Stimulated activated CD8-positive, alpha-beta memory T cell treated with anti-CD3 and anti-CD28 coated beads, Interleukin-4, amount 100 ng/mL, for 1 hour (primary cell): ENCODE measurements at places on chromosomes 7 and 10.

DNA sequence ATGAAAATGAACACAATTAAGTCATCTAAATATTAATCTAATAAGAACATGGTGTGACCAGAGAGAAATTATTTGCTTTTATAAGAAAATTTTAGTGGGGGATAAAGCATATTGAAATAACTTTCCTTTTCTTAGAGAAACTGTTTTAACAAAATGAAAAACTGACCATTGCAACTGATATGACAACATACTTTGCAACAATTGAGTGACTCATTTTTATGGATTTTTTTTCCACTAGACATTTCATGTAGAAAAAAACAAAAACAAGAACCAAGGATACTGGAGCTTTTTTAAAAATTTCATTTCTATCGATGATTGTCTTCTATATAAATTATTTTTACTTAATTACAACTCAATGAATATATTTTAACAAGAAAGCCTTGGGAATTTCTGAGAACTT is 90.0 kb downstream of the C1GALT1 start:
- no peak for DNase-seq

GRCh38 chr10:92200564-92200963 is 90.3 kb downstream of the CPEB3 start:
- DNase-seq: no peak

DNA sequence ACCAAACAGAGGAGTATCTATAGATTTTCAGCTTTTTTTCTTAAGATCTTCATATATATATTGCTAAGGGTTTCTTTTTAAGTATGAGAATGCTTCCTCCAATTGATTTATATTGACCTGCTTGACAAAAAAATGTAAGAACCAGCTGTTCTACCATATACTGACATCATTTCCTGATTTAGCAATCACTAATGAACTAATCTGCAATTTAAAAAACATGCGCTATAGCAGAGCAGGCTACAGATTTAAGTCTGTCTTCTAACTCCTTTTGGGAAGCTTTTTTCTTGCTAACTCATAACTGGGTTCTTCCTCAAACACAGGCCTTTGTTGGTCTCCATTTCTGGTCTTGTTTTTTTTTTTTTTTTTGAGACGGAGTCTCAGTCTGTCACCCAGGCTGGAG is 33.2 kb downstream of the ABCC2 start:
- no peak for DNase-seq

- no peak for DNase-seq
Observed at GRCh38 chr10:77163670-77164348, 473.8 kb downstream of the KCNMA1 start.

DNA sequence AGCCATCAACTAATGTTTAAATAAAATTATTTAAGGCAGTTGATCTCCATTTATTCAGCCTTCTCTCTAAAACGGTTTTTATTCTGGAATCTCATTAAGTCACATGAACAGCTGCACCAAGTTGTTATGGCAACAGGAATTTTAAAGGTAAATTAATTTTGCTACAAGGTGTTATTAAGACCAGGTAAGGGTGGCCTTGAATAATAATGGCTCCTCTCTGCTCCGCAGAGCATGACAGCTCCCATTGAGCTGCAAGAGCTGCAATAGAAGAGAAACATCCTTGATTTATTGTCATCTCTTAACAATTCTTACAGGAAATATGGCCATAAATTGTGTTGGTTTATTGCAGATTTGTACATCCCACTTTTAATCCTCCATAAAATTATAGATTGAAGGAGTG is 165.8 kb downstream of the KLF6 start:
- DNase-seq: no peak

DNA sequence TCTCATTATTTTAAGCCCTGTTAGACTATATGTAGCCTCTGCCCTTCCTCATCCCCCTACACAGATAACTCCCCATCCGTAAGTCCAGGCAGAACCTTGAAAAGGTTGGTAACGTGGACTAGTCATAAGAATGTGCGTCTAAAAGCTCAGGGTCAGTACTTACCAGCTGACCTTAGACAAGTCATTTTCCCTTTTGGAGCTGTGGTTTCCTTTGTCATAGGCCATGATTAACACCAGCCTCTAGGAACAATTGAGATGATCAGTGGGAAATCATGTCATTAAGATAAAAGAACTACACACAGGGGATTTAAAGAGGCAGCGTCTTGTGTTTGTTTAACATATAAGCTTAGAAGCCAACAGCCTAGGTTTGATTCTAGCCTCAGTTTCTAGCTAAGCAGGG is 6.9 kb upstream of the UNC5B start:
- no peak for DNase-seq

- no peak for DNase-seq
Observed at GRCh38 chr10:12973149-12973718, 28.3 kb downstream of the CCDC3 start.

GRCh38 chr10:86283466-86284287 is 82.9 kb downstream of the GRID1 start:
- DNase-seq: no peak

GRCh38 chr10:22704942-22705341 is 9.4 kb downstream of the PIP4K2A start:
- DNase-seq: no peak

DNA sequence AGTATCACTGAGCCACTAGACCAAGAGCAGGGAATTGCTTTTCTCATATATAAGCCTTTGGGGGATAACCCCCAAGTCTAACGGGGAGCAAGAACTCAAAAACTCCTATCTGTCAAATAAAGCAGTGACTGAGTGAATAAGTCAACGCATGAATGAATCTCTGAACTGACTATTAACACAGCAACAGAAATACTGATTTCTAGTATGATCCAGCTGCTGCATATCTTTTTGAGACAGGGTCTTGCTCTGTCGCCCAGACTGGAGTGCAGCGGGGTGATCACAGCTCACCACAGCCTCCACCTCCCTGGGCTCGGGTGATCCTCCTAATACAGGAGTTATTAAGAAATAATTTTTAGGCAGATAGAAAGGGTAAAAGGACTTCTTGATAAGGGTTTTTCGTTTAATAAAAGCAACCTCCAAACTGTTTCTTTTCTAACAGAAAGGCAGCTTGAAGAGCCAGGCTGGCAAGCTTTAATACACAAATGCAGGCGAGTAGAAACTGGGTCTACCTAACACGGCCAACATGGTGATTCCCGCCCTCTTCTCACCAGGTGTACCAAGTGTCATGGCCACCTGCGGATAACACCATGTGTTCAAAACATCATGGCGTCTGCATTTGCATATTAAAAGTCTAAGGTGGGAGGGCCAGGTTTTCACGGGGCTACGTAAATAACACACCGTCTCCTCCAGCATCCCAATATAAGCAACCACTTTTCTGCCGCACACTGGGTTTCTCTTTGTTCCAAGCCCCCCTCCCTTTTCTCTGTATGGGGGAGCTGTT is 631.9 kb downstream of the PARD3 start:
- no peak for DNase-seq

GRCh38 chr10:74863551-74863950 is 37.2 kb downstream of the KAT6B start:
- DNase-seq: no peak

DNA sequence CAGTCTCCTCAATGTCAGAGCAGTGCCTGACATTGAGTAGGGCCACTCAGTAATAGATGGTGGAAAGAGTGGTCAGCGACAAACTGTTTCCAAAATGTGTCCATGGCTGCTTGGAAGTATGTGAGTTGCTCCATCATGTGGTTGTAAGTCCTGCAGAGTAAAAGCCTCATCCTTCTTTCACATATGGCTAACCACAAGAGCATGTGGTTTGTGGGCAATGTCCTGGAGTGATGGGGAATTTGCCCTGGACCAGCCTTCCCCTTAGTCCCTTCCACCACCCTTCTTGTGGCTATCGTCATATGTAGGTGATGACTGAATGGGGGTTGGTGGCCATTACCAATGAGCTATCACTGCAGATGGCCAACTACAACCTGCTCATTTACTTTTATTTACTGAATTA is 33.0 kb upstream of the PLXNA4 start:
- DNase-seq: no peak

DNA sequence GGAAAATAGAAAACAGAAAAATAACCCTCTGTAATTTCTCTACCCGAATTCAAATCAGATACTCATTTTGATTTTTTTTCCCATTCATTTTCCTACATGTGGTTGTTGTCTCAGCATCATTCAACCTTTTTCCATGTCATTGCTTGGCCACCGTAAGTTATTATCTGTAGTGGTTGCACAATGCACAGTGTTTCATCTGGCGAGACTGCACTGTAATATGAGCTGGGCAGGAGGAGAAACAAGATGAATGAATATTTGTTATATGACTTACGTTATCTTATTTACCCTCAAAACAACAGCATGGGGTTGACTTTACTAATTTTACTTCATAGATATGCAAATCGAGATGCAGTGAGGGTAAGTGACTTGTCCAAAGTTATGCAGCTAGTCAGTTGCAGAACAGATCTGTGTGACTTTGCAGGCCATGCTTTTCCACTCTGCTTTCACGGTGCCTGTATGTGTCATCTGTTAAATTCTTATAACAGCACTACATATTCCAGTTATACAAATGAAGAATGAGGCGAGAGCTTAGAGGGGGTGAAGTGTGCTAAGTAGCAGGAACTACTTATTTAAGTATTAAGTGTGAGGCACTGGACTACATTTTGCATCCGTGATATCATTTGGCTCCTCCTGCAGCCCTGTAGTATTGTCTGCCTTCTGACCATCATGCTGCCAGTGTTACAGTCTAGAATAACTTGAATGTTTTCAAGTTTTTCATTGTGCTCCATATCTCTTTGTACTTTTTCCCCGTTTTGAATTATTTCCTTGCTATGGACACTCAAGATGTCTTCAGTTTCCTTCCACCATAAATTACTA is 56.7 kb downstream of the ZMYND11 start:
- no peak for DNase-seq

GRCh38 chr7:140689199-140690152 is 7.0 kb upstream of the NDUFB2 start:
- DNase-seq: no peak

DNA sequence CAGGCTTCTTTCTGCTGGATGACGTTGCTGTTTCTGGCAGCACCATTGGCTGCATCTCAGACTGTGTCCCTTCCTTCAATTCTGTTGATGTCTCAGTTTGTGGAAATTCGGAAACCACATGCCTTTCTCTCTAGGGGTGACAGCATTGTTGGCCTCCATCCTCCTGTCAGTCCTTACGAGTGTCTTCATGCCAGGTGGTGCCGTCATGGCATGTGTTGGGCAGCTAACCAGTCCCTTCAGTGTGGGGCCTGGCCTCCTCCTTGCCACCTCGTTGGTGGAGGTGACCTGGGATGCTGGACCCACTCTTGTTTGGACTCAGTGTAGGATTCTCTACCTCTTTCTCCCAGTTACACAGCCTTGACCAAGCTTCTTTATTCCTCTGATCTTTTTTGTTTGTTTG is 111.6 kb upstream of the INSYN2A start:
- no peak for DNase-seq

DNA sequence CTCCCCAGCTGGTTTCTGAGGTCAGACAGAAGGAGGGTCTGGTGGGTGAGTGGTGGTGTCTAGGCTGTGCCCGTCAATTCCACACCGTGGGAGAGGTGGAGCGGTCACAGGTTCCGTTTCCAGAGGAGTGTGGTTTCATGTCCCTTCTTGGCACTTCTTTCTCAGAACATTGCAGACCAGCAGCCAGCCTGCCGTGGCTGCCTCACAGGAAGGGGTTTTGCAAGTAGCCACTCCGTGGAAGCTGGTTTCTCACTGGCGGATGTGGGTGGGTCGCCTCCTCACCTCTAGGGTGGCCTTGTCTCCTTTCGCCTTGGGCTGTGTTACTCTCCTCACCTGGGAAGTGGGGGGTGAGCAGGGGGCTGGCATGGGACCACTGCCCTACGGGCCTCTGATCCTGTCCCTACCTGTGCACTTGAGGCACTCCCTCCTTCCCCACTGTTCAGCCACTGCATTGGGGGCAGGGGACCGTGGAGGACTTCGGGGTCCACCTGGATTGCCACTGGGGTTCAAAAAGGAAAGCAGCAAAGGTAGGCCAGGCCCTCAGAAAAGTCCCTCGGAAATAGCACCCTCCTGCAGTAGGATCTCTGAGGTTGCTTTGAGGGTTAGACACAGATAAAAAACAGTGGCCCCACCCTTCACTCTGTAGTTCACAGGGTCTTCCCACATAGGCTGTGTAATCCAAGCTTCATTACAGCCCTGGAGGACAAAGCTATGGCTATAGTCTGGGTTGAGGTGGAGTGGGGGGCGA is 33.9 kb downstream of the TSPAN14 start:
- DNase-seq: no peak

DNA sequence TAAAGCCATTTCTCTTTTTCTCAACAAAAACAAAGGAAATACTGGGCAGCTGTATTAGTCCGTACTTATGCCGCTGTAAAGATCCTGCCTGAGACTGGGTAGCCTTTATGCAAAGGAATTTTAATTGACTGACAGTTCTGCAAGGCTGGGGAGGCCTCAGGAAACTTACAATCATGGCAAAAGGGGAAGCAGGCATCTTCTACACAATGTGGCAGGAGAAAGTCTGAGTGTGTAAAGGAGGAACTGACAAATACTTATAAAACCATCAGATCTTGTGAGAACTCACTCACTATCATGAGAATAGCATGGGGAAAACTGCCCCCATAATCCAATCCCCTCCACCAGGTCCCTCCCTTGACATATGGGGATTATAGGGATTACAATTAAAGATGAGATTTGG is 264.3 kb downstream of the SEMA3A start:
- DNase-seq: no peak

DNA sequence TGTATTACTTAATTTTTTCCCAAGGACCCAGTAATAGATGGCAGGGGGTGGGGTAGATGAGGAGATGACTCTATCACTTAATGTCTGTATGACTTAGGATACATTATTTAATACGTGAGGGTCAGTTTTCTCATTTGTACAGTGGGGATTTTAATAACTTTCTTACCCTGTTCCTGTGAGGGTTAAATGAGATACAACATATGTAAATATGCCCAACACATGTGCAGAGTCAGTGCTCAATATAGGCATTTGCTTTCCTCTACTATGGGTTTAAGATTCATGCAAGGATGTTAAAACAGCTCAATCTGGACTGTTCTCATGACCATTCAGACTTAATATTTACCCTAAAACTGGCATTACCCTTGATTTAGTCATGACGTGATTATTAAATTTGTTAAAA is 31.2 kb downstream of the ST7 start:
- DNase-seq: no peak

- no peak for DNase-seq
Observed at GRCh38 chr10:59997827-59998525, 91.6 kb upstream of the CCDC6 start.

DNA sequence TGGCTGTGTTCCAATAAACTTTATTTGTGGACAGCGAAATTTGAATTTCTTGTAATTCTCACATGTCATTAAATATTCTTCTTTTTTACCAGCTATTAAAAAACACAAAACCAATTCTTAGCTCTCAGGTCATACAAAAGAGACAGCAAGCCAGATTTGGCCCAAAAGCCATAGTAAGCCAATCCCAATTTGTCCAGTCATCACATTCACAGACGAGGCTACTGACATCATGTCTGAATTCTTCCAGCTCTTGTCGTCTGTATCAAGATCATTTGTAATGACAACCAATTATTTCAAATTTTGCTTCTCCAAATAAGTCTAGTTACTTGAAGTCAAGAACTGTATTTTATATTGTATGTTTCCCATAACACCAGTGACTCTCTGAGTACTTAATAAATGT is 266.5 kb downstream of the PAXIP1 start:
- DNase-seq: no peak

GRCh38 chr10:114487815-114488536 is 83.7 kb upstream of the AFAP1L2 start:
- no peak for DNase-seq
